ENCODE measurements at places on chromosomes 12 and 14. TPM values are rescaled to one million over a fixed set of nuclear protein-coding genes. Genes with fewer than 3 reads are reported as not detected.

The SPX gene
- total RNA-seq = under 0.01 TPM

The ISCU gene
- total RNA-seq = 58.3 TPM

The MMP19 gene
- 8.6 TPM for total RNA-seq

The AMDHD1 gene
- total RNA-seq = under 0.01 TPM

The SLC4A8 gene
- total RNA-seq = 5.2 TPM

The FOXG1 gene
- total RNA-seq = not detected

The SOAT2 gene
- 0.18 TPM for total RNA-seq

The CLEC1B gene
- not detected for total RNA-seq

The NRL gene
- total RNA-seq = 0.18 TPM

The GPRC5D gene
- not detected for total RNA-seq

The SLCO1B1 gene
- total RNA-seq = not detected

The RASSF8 gene
- total RNA-seq = 50.5 TPM

The PRB2 gene
- not detected for total RNA-seq

Measured in IMR-90 (cell line).